Stimulated activated CD8-positive, alpha-beta memory T cell treated with anti-CD3 and anti-CD28 coated beads, Interleukin-4, amount 100 ng/mL, for 24 hours (primary cell): ENCODE measurements at places on chromosomes 5 and 9.

- no peak for DNase-seq
These were observed 51.2 kb downstream of the INVS start for GRCh38 chr9:100150214-100150613.

DNA sequence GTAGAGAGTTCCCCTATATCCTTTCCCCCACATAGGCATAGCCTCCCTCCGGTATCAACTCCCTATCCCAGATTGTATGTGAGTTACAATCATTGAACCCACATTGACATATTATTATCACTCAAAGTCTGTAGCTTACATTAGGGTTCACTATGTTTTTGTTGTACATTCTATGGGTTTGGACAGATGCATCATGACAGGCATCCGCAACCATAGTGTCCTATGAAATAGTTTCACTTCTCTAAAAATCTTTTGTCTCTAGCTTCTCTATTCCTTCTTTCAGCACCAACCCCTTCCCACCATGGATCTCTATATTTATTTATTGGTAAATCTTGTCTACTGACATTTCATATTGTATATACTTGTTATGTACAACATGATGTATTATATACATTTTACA is 31.6 kb downstream of the TAF11L14 start:
- DNase-seq: no peak

- no peak for DNase-seq
These were observed 117.9 kb downstream of the NXNL2 start for GRCh38 chr9:88652876-88653275.

DNA sequence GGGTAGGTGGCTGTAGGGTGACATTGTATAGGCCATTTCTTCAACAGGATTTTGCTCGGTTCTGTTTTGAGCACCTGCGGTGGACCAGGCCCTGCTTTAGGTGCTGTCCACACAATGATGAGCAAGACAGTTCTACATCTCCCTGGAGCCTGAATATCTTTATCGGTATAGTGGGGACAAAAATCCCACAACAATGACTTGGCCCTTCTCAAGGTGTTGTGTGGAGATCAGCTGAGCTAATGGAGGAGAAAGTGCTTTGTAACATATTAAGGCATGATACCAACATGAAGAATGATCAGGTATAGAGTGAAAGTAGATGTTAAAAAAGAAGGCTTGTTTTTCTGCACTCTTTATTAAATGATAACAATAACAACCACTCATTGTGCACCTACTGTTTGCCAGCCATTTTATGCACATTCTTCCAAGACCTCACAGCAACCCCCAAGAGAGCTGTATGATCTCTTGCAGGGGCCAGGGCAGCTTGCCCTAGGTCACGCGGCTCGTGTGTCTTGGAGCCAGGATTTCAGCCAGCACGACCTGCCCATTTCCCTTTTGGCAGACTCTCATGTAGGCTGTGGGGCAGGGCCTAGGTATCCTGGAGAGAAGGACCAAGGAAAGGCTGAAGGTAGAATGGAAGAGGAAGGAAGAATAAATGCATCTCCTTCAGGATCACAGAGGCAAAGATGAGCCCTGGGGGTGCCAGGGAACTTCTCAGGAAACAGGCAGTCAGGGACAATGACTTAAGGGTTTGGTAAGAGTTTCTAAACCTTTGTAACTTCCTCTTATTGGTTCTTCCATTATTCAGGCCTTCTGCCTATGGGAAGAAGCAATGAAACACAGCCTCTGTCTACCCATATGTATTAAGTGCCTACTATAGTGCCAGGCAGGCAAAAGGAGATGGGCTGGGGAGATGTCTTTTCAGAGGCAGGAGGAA is 50.0 kb upstream of the PPARGC1B start:
- no peak for DNase-seq

DNA sequence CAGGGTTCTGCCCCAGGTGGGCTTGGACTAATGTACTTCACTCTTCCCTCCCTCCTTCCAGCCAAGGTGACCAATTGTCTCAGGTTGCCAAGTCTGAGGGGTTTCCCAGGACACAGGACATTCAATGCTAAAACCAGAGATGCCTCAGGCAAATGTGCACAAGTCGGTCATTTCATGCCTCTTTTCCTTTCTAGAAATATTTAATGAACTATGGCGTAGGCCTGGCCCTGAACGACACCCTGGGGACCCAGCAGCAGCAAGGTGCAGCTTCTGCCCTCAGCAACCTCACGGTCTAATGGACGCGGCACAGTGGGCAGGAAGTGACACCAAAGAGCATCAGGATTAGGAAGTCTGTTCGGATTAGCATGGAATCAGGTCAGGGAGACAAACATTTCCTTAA is 148.1 kb downstream of the MTX3 start:
- no peak for DNase-seq

DNA sequence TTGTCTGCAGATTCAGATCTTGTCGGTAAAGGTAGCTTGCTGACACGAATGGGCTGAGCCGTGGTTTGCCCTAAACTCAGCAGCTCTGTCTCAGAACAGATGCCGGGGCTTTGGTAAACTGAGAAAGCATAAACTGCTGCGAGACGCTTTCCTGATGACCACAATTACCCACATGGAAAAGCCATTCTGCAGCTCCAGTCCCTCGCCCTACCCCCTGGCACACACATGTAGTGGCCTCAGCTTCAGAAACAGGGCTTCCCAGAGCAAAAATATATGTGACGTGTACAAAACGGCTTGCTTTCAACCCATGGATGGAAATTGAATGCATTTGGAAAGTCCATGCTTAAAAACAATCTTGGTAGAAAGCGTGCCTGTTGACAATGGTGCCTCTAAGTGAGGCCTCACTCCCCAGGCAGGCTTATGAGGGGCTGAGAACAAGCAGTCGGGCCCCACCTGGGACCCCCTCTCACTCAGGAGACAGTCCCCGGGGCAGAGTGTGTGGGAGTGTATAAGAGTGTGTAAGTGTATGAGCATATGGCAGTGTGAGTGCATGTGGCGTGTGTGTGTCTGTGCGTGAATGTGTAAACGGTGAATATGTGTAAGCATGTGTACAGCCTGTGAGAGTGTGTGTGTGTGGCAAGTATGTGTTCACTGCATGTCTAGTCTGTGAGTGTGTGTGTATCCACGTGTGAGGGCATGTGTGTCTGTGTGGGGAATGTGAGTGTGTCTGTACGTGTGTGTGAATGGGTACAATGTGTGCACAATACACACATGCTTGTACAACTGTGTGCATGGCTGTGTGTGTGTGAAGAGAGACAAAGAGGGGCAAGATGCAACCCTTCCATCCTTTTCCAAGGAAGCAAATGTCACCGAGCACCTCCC is 88.2 kb upstream of the SMIM23 start:
- no peak for DNase-seq

GRCh38 chr5:164234321-164234720 is 728.9 kb downstream of the MAT2B start:
- no peak for DNase-seq

DNA sequence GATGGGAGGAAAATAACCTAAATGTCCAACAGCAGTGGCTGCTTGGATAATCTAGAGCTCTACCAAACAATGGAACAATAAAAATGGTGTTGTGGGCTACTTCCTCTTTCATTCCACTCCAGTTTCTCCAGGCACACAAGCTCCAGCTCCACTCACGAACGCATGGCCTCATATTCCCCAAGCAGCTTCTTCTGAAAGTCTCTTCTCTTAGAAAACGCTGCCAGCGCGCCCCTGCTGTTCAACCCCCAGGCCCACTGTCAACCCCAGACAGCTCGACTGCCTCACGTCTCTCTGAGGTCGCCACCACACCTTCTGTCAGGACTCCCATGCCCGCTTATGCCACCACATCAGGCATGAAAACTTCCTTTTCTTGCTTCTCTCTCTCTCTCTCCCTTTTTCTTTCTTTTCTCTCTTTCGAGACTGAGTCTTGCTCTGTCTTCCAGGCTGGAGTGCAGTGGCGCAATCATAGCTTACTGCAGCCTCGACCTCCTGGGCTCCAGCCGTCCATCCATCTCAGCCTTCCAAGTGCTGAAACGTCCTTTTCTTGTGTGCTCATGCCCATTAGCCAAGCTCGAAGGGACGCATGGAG is 16.2 kb downstream of the OR2V2 start:
- no peak for DNase-seq

GRCh38 chr9:91764661-91765060 is 185.4 kb downstream of the ROR2 start:
- DNase-seq: no peak

- no peak for DNase-seq
These were observed 538.8 kb upstream of the ZNF462 start for GRCh38 chr9:106324053-106324585.

- DNase-seq: no peak
These were observed 21.9 kb upstream of the TNFSF15 start for GRCh38 chr9:114827641-114828302.

DNA sequence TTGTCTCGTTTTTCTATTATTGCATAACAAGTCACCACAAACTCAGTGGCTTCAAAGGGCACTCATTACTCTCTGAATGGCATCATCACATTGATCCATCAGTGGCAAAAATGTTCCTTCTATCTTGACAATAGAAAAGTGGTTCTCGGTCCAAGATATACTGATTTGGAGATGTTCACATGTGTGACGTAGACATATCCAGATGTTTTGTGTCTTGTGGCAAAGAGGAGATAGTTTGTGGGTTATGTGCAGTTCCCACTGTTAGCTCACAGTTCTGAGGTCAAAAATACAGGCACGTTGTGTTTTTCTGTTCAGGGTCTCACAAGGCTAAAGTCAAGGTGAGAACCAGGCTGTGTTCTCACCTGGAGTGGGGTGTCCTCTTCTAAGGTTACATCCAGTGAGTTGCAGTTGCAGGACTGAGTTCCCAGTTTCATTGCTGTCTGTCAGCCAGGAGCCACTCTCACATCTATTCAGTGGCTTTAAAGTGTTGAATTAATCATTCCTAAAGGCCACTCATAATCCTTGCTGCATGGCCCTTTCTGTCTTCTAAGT is 55.3 kb downstream of the GAS1 start:
- no peak for DNase-seq

DNA sequence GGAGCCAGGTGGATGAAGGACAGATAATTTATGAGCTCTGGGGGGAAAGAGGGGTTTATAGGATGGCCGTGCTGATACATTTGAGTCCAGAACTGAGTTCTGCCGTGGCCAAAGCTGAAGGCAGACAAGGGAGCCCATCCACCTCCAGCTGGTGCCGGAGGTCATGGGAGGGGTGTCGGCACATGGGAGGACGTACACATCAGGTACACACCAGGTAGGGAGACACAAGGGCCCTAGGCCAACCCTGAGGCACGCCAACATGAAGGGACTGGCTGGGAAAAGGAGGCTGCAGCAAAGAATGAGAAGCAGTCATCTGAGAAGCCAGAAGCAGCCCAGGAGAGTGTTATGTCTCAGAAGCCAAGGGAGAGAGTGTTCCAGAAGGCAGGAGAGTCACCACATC is 2.1 kb upstream of the GPRIN1 start:
- no peak for DNase-seq

DNA sequence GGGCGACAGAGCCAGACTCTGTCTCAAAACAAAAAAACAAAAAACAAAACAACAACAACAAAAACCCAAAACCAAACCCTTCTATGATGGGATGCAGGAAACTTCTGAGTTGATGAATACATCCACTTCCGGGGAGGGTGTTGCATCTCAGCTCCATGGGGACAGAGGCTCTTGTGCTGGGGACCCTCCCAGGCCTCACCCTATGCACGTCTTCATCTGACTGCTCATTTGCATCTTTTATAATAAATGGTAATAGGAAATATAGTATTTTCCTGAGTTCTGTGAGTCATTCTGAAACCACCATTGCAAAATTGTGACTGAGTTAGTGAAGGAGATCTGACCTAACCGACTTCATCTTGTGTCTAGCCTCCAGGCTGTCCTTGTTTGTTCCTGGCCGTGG is 109.5 kb upstream of the SLC28A3 start:
- no peak for DNase-seq

GRCh38 chr9:130263601-130264413 is 1.8 kb upstream of the HMCN2 start:
- DNase-seq: no peak

GRCh38 chr9:120289098-120289497 is 290.9 kb downstream of the CDK5RAP2 start:
- no peak for DNase-seq

- no peak for DNase-seq
These were observed 217.4 kb upstream of the FBXL7 start for GRCh38 chr5:15282611-15283010.

DNA sequence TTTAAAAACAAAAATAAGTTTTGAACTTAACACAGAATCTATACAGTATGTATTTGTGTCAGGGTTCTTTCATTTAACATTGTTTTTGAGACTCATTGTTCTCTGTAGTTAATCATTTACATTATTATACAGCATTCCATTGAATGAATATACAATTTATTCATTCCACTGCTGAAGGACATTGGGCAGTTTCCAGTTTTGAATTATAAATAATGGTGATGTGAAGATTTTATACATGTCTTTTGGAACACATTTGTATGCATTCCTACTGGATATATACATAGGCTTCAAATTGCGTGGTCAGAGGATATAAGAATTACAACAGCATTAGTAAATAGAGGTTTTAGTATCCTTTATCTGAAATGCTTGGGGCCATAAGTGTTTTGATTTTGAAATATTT is 72.0 kb downstream of the CEP120 start:
- DNase-seq: no peak

DNA sequence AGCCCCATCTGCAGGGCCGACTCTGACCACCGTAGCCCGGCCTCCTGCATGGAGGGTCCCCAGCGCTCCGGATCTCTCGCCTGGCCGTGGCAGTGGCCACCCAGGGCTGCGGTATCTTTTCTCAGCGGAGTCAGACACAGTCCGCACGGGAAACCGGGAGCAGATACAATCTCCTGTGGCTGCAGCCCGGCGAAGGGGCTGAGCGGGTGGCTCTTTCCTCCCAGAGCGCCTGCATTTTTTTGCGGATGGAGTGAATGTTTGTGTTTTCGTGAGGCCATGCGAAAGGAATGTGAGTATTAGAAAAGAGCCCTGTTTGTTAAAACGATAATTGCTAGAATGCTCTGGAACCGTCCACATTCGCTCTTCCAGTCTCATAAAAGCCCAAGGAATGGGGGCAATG is 53.4 kb upstream of the PTCH1 start:
- DNase-seq: no peak

DNA sequence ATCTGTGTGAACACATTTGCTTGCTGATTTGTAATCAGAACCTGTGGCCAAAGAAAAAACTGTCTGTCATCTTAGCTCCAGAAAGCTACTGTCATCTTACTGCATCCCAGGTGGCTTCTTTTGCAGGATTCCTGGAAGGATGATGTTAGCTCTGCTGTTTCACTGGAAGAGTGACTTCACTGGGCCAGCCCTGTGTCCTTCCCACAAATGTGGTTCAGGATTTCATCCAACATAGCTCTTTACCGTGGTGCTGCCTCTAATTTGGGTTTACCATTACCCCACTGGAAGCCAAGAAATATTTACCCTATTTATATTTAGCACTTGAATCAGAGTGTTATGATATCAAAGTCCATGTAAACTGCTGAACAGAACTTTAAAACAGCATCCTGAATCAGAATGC is 501.0 kb downstream of the GADD45G start:
- DNase-seq: no peak
